ENCODE measurements at places on chromosomes 3 and 15.

DNA sequence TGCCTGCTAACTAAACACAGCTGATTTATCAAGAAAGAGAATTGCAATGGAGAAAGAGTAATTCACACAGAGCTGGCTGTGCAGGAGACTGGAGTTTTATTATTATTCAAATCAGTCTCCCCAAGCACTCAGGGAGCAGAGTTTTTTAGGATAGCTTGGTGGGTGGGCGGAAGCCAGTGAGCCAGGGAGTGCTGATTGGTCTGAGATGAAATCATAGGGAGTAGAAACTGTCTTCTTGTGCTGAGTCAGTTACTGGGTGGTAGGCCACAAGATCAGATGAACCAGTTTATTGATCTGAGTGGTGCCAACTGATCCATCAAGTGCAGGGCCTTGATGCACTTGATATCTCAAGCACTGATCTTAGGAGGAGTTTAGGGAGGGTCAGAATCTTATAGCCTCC is 891.9 kb upstream of the CADM2 start:
- no peak for DNase-seq

DNA sequence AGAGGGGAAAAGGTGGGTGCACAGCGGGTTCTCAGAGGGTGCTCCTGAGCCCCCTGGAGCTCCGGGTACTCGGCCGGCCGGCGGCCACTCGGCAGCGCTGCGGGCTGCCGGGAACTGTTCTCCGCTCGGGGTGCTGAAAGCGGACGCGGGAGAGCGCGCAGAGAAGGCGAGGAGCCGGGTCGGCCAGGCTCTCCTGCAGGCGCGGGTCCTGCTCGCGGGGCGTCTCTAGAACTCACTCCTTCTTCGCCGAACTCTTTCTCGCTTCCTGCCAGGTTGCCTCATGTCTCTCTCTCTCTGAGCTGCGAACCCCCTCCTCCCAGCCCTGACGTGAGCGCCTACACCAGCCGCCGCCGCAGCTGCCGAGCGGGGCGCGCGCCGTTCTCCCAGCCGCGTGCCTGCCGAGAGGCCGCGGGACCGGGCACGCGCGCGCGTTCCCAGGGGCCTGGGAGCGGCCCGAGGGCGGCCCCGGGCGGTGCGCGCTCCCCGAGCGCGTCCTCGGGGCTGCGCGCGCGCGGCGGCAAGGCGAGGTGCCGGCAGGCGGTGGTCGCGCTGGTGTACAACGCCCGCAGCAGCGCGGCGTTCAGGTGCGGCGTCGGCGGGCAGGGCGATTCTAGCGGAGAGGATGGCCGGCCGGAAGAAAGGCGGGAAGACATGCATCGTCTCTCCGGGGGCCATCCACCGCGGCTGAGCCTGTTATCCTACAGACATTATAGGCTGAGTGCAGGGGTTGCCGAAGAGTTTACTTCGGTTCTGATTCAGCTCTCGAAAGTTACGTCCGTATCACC is at the start of gene PEX5L:
Gene PEX5L, minus strand, starts transcription at position 267 of the 785 bp plus-strand sequence. CDS start 338 bp downstream, outside the sequence.
- DNase-seq = peak; percentile 39

DNA sequence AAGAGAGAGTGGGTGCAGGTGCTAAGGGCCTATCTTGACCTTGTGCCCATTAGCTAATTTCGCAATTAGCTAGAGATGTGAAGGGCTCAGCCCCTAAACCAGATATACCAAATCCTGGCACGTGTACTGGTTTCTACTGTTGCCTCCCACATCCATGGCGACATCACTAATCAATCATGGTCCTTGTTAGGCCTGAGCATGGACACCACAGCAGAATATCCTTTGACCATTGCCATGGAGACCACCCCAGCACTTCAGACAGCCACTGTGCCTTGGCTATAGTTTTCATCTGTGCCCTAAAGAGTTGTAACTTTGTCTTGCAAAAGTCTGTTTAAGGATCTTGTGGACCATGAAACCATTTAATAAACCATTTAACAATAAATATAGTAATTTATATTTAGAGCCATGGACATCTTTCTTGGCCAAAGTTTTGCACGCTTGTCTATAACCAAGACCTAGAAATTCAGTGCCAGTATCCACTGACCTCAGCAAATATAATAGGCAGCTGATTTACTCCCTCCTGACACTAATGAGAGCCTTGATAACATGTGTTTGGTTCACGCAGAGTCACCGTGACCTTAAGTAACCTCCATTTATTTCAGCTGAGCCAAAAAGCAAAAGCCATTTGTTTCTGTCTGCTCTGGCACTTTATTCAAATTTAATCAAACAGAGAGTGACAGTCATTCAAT is 43.4 kb downstream of the COLQ start:
- DNase-seq = no peak

DNA sequence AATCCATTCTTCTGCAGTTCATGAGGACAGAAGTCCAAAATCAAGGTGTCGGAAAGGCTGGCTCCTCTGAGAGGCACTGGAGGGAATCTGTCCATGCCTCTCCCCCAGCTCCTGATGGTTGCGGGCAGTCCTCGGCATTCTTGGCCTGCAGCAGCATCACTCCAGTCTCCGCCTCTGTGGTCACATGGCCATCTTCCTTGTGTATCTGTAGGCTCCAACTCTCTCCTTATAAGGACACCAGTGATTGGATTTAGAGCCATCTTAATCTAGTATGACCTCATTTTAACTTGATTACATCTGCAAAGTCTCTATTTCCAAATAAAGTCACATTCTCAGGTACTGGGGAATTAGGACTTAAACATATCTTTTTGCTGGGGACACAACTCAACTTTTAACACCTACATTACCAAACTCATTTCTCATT is 56.0 kb upstream of the FLNB start:
- peak; percentile 90 for DNase-seq

DNA sequence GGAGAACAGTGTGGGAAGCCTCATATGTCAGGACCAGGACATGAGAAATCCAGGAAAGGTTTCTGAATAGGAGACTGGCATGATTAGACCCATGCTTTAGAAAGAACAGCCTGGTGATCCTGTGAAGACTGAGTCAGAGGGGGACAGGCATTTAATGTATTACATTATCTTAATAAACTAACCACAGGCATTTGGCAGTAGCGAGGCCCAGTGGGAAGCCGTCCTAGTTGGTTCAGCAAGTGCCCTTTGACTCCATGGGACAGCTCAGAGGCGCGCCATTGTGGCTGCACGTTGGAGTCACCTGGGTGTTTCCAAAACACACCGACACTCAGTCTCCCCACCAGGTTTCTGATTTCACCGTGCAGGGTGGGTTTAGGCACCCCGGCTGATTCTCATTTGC is 90.5 kb upstream of the DGKG start:
- DNase-seq = peak; percentile 83

- no peak for DNase-seq
Measured at GRCh38 chr15:50046159-50046558, 72.9 kb downstream of the ATP8B4 start.

GRCh38 chr3:102225407-102226132 is 209.2 kb upstream of the ZPLD1 start:
- peak; percentile 90 for DNase-seq

DNA sequence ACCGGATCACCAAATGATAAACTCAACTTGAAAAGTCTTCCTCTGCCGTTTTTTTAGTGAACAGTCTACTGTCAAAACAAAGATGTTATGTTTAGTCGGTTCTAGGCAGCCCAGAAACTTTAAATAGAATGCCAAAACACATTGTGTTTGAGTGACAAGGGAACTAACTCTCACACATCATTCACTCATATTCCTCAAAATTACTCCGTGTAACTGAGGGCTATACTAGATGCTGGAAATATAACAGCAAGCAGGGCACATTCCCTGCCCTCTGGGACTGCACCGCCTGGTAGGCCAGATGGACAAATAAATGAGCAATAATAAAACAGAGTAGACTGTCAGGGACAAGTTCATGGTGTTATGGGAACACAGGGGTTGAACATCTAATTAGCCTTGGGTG is 251.4 kb downstream of the MAGI1 start:
- DNase-seq = no peak

DNA sequence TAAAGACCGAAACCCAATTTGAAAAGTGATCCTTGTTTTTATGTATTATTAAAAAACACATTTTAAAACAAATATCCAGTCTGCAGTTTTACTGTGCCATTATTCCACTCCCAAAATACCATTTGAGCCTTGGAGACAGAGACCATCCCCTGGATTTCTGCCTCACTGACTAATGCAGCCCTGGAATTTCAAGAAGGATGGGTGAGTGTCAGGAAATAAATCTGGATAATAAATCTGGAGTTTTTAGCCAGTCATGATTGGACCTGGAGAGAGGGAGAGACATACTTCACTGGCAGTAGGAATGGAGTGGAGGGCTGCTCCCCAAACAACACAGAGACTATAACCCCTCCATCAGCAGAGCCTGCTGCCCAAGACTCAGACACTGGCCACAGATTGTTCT is 123.3 kb downstream of the MYLK start:
- no peak for DNase-seq

DNA sequence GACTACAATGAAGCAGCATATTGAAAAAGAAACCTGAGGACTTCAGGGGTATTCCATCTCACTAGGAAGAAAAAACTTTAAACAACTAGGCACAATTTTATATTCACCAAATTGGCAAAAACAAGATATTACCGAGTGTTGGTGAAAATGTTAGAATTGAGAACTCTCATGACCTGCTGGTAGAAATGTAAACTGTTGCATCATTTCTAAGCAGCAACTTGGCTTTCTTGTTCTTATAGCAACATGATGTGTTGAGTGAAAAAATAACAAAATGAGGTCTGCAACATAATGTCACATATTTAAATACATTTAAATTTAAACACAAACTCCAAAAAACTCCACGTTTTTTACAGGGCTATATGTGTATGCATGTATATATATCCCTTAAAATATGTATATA is 59.0 kb upstream of the SPPL2A start:
- DNase-seq = no peak

- DNase-seq = no peak
Measured at GRCh38 chr15:99149366-99149765, 44.5 kb downstream of the SYNM start.

DNA sequence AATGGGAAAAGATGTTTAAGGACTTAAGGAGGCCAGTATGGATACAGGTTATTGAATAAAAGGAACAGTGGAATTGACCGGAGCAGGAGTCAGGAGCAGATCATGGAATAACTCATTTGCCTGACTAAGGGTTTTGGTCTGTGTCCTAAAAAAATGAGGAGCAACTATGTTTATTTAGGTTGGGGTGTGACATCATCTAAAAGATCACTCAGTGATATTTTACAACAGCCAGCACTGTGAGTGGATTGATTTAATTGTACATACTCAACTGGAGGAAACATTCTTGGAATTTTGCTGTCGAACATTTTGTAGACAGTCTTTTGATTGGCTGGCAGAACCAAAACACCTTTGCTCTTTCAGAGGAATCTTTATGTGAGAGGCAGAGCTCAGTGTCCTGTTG is 348.6 kb upstream of the CDIN1 start:
- DNase-seq = no peak

DNA sequence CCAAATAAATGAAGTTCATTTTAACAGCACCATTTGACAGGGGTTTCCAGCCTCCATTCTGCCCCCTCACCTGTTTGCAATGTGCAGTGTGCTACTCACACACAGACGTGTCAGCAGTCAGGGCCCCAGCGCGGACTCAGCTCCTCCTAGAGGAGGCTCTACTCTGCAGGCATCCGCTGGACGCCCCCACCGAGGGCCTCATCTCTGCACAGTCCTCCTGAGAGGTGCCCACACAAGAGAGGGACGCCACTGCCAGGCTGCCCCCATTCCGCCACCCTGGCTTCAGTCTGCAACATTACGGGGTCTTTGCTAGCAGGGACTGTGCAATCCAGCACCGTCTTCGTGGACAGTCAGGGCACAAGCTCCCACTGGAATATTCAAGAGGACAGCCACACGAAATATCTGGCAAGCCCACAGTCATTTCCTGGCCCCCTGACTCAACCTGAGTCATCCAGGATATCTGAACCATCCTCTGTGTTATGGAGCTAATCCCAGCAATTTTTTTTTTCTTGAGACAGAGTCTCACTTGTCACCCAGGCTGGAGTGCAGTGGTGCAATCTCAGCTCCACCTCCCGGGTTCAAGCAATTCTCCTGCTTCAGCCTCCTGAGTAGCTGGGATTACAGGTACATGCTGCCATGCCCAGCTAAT is 255.0 kb downstream of the OCA2 start:
- peak; percentile 3 for DNase-seq

GRCh38 chr3:134652409-134652831 is 1.6 kb upstream of the KY start:
- peak; percentile 93 for DNase-seq

- peak; percentile 57 for DNase-seq
Measured at GRCh38 chr15:93829115-93829870, 402.1 kb upstream of the MCTP2 start.

GRCh38 chr15:70680817-70681216 is 82.5 kb downstream of the UACA start:
- DNase-seq = no peak

GRCh38 chr15:80837006-80837405 is 57.8 kb downstream of the CEMIP start:
- DNase-seq = no peak

GRCh38 chr3:126501736-126502135 is 15.8 kb downstream of the UROC1 start:
- DNase-seq = no peak

DNA sequence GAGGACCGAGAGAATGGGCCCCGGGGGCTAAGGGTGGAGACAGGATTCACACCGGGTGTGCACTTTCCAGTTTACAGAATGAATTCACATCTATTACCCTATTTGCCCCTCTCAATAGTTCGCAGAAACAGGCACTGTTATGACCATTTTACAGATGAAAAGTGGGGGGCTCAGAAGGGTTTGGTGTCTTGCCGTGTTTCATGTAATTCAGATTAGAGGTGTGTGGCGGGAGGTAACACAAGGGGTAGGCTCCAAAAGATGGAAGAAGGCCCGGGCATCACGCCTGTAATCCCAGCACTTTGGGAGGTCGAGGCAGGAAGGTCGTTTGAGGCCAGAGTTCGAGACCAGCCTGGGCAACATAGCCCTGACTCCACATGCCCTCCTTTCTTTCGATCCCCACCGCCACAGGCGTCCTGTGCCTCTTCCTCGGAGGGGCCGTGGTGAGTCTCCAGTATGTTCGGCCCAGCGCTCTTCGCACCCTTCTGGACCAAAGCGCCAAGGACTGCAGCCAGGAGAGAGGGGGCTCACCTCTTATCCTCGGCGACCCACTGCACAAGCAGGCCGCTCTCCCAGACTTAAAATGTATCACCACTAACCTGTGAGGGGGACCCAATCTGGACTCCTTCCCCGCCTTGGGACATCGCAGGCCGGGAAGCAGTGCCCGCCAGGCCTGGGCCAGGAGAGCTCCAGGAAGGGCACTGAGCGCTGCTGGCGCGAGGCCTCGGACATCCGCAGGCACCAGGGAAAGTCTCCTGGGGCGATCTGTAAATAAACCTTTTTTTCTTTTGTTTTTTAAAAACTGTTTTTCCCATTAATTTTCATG is 3.4 kb downstream of the DUOXA2 start:
- no peak for DNase-seq

DNA sequence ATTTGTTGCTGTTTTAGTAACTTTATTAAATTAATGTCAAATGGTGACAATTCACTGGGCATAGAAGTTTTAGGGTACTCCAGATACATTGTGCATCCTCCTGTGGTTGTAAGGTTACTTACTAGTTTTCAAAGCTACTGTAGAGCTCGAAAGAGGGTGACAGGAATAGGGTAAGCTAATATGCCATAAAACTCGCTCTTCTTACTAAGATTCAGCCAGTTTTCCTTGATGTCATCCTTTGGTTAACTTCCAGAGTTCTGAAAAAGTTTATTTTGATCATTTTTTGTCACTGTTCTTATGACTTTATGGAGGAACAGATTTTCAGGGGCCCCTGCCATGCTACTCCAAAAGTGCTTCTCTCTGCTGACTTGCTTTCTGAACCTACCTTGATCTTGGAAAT is 334.8 kb downstream of the PLCL2 start:
- DNase-seq = no peak

GRCh38 chr3:111476701-111477100 is 65.3 kb upstream of the CD96 start:
- DNase-seq = no peak

- DNase-seq = no peak
Measured at GRCh38 chr3:153311541-153311940, 149.5 kb downstream of the RAP2B start.
